Lung (tissue), 17 donors: ENCODE measurements at places on chromosomes 1 and 21.
A peak's percentile ranks its signal among the peaks of the same experiment; 100 is the strongest.

- H3K4me3 ChIP-seq, result no peak overlapping the region
- no peak overlapping the region for H3K27ac ChIP-seq
- H3K27me3 ChIP-seq, result no peaks in the 10 kb centered on the region
- no peak for DNase-seq
- no peaks in the 10 kb centered on the region for H3K4me1 ChIP-seq
- no peaks in the 10 kb centered on the region for H3K36me3 ChIP-seq
Observed at GRCh38 chr1:185541871-185542301, 192.3 kb upstream of the HMCN1 start.

GRCh38 chr1:64745181-64745985 lies 508 bp downstream of the RAVER2 start:
- peak overlapping the region; percentile 83 for H3K4me3 ChIP-seq
- H3K27ac ChIP-seq, result peak overlapping the region; percentile 67
- H3K4me1 ChIP-seq, result peaks cover 32% of the 10 kb centered on the region
- DNase-seq, result peak; percentile 50
- H3K36me3 ChIP-seq, result no peaks in the 10 kb centered on the region

DNA sequence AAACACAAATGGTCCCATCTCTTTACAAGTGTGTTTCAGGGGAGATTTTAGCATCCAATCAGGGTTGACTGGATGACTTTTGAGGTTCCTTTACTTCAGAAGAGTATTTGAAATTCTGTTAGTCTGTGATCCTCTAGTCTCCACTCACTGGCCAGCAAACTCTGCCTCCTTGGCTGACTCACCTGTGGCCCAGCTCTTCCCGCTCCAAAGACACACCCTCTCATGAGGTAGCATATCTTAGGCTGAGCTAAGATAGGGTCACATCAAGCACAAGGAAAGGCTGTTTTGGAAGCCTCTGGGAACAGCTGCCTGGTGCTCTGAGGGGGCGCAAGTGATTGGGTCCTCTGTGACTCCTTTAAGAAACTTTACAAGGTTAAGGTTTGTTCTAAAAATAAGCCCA lies 102.3 kb upstream of the FGGY start:
- no peak overlapping the region for H3K27ac ChIP-seq
- no peaks in the 10 kb centered on the region for H3K36me3 ChIP-seq
- no peak for DNase-seq
- H3K4me1 ChIP-seq, result no peaks in the 10 kb centered on the region

DNA sequence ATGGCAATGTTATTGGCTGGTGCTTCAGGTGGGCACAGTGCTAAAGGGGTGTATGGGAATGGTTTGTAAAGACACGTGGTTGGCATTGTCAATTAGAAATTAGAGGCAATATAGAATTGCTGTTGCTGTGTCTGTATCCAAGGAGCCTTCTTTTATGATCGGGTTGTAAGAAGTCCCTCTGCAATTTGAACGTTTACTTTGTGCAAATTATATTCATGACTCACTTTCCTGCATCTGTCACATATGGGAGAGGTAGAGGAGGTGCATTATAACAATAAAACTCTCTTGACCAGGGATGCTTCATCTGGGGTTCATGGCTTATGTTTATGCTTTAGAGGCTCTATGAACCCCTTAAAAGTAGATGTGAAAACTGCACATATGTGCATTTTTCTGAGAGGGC lies 130.4 kb upstream of the DNAH14 start:
- H3K4me3 ChIP-seq, result no peak overlapping the region
- no peaks in the 10 kb centered on the region for H3K27me3 ChIP-seq
- H3K36me3 ChIP-seq, result no peaks in the 10 kb centered on the region
- no peak overlapping the region for H3K27ac ChIP-seq
- DNase-seq, result no peak
- H3K4me1 ChIP-seq, result no peaks in the 10 kb centered on the region

DNA sequence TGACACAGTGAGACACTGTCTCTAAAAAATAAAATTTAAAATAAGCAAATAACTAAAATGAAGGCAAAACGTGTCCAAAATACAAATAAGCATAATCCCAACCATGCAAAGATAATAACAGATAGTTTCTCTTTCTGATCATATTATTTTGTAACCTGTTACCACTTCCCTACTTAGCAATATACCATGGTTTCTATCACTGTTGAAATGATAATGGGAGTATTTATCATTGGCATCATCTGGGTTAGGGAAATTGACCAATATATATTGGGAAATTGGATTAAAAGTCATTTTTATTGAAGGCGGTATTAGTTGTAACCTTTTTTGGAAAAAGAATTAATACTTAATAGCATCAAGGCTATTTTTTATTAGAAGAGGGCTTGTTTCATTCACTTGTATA lies 47.0 kb downstream of the USP25 start:
- no peaks in the 10 kb centered on the region for H3K27me3 ChIP-seq
- no peak overlapping the region for H3K27ac ChIP-seq
- peaks cover 11% of the 10 kb centered on the region for H3K36me3 ChIP-seq
- no peak for DNase-seq
- peaks cover 3% of the 10 kb centered on the region for H3K4me1 ChIP-seq

DNA sequence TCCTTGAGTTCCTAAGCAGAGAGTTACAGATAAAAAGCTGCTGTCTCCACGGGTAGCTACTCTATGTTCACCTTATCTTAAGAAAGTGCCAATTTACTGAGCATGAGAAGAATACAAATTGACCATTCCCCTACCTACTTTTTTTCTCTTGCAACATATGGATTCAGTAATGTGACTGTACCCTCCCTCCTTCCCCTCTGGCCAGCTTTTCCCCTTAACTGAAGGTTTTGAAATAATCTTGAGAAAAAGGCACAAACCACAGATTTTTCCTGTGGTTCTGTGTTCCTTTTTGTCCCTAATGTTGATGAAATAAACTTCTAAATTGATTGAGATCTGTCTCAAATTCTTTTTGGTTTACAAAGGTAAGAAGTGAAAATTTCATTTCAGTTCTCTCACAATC lies 2.6 kb upstream of the CD2 start:
- no peaks in the 10 kb centered on the region for H3K27me3 ChIP-seq
- H3K27ac ChIP-seq, result no peak overlapping the region
- no peak for DNase-seq
- H3K4me1 ChIP-seq, result no peaks in the 10 kb centered on the region

GRCh38 chr1:180973369-180973768 lies 49.3 kb downstream of the STX6 start:
- peaks cover 15% of the 10 kb centered on the region for H3K4me1 ChIP-seq
- H3K27ac ChIP-seq, result no peak overlapping the region
- no peaks in the 10 kb centered on the region for H3K27me3 ChIP-seq
- DNase-seq, result no peak
- no peak overlapping the region for H3K4me3 ChIP-seq

DNA sequence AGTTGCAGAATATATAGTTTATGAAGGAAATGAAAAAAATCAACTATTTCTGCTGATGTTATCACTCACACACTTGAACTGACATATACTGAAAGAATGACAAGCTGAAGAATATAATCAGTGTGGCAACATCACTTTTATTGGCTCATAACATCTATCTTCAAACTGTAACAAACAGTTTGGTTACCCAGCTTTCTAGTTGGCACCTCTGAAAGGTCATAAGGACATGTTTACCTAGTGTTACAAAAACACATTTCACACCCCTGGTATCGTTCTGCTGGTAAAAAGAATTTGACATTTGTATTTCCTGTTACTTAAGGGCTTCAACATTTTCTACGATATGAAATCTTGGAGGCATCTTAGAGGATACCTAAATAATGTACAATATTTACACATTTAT lies 1267.0 kb upstream of the NCAM2 start:
- H3K4me3 ChIP-seq, result no peak overlapping the region
- H3K36me3 ChIP-seq, result no peaks in the 10 kb centered on the region
- no peak overlapping the region for H3K27ac ChIP-seq
- DNase-seq, result no peak
- H3K4me1 ChIP-seq, result no peaks in the 10 kb centered on the region

DNA sequence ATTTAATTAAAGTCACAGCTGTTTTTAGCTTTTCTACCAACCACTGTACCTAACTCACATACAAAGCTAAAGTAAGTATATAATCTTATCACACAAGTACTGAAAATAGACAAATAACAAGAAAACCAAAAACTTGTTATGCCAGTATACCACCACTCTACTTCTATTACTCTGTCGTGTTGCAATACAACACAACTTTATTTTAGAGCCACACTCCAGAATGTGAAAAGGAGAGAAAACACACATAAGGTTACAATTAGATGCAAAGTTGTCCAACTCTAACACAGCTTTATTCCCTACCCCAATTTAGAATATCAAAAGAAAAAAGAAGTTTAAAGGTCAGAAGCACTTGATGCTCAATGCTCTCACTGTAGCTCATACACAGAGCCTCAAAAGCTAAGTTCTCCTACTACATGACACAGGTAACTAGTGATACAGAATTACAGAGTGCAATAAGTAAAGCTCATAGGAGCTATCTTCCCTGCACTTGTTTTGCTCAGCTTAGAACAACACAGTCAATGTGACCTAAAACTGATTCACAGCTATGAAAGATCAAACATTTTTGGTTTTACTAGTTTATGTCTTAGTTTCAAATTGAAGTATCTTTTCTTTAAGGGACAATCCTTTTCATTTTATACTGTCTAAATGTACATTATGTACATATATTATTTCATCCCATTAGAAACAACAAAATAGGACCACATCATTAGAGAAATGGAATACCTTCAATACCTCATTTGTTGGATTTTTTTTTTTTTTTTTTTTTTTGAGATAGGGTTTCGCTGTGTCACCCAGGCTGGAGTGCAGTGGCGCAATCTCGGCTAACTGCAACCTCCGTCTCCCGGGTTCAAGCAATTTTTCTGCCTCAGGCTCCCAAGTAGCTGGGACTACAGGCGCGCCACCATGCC lies 29.2 kb downstream of the EYA3 start:
- peaks cover 2% of the 10 kb centered on the region for H3K4me1 ChIP-seq
- no peak overlapping the region for H3K27ac ChIP-seq
- no peaks in the 10 kb centered on the region for H3K36me3 ChIP-seq
- no peaks in the 10 kb centered on the region for H3K27me3 ChIP-seq
- DNase-seq, result no peak

DNA sequence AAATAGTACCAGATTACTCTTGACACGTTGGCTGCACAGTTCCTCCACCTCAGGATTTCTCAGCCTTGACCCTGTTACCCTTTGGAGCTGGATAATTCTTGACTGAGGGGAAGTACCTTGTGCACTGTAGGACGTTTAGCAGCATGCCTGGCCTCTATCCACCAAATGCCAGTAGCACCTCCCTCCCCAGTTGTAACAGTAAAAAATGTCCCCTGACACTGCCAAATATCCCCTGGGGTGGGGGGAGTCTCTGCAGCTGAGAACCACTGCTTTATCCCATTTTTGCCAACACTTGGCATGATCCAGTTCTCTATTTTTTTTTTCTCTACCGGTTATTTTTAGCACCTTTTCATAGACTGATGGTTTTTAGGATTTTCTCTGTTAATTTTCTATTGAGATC lies 34.0 kb downstream of the C1orf198 start:
- H3K27ac ChIP-seq, result no peak overlapping the region
- H3K27me3 ChIP-seq, result no peaks in the 10 kb centered on the region
- no peak overlapping the region for H3K4me3 ChIP-seq
- H3K36me3 ChIP-seq, result peaks cover 8% of the 10 kb centered on the region
- no peaks in the 10 kb centered on the region for H3K4me1 ChIP-seq
- no peak for DNase-seq

- no peaks in the 10 kb centered on the region for H3K36me3 ChIP-seq
- peak; percentile 95 for DNase-seq
- no peaks in the 10 kb centered on the region for H3K27me3 ChIP-seq
- peaks cover 33% of the 10 kb centered on the region for H3K4me1 ChIP-seq
- H3K27ac ChIP-seq, result no peak overlapping the region
Observed at GRCh38 chr1:60621368-60621851, 461.0 kb upstream of the NFIA start.

DNA sequence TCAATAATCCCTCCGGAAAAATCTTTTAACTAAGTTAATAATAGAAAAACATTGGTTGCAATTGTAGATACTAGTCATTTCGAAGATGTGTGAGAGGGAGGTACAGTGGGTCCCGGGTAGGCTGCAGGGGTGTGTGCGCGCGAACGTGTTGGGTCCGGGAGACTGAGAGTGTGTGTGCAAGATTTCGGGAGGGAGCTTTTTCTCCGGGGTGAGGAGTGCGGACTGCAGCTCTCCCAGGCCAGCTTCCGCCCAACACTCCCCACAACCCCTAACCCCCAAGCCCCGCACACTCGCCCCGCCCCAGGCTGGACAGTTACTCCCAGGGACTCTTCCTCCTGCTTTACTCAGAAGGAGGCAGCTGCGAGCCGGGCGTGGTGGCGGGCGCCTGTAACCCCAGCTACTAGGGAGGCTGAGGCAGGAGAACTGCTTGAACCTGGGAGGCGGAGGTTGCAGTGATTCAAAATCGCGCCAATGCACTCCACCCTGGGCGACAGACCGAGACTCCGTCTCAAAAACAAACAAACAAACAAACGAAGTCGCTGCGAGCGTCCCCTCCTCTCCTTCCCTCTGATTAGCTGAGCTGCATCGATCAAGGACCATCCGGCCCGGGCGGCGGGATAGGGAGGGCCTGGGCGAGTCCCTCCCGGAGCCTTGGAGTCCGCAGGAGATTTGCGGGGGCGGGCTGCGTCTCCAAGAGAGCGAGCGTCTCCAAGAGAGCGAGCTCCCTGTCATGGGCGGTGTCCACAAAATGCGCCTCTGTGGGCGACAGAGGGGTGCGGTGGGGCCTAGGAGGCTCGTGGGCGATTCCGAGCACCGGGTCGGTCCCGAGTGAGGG lies 28.3 kb upstream of the PPM1J start:
- H3K36me3 ChIP-seq, result no peaks in the 10 kb centered on the region
- no peaks in the 10 kb centered on the region for H3K4me1 ChIP-seq
- no peaks in the 10 kb centered on the region for H3K27me3 ChIP-seq
- H3K27ac ChIP-seq, result no peak overlapping the region

DNA sequence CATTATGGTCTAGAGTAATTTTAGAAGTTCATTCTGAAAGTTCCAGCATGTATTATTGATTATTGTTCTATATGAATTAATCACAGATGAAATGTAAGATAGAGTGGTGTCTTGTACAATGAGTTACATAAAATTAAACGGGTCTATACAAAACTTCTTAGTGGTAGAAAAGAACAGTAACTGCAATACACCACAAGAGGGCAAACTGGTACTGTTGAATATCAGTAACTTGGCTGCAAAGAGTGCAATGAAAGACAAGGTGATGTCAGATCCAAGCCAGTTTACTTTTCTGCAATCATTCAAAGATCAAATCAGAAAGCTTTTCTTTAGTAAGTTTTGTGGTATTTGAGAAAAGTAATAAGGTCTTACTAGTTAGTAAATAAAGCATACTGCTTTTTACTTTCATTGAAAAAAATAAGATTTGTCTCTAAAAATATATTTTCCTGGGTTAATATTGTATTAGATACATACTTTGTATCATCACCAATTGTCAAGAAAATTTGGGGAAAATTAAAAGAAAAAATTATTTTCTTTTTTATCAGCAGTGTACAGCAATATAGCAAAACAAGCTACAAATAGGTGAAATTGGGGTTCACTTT lies 66.4 kb upstream of the BTG3 start:
- H3K27me3 ChIP-seq, result no peaks in the 10 kb centered on the region
- DNase-seq, result no peak
- H3K27ac ChIP-seq, result no peak overlapping the region
- no peak overlapping the region for H3K4me3 ChIP-seq
- no peaks in the 10 kb centered on the region for H3K4me1 ChIP-seq
- no peaks in the 10 kb centered on the region for H3K36me3 ChIP-seq
